ENCODE measurements at places on chromosomes 7 and 10. TPM values are rescaled to one million over a fixed set of nuclear protein-coding genes. Genes with fewer than 3 reads are reported as not detected.

PRLHR gene
- total RNA-seq = not detected

GRCh38 chr7:82167558-82168314 lies 275.8 kb downstream of the CACNA2D1 start:
- DNase-seq = no peak

GRCh38 chr7:13989949-13990305 lies 461 bp upstream of the ETV1 start:
- DNase-seq = no peak

IFRD1 gene
- 45.0 TPM for total RNA-seq

TSPAN13 gene
- total RNA-seq = 2.2 TPM

- DNase-seq = no peak
These were observed 211.7 kb upstream of the MKI67 start for GRCh38 chr10:128337860-128338378.

WIPF3 gene
- not detected for total RNA-seq

DNA sequence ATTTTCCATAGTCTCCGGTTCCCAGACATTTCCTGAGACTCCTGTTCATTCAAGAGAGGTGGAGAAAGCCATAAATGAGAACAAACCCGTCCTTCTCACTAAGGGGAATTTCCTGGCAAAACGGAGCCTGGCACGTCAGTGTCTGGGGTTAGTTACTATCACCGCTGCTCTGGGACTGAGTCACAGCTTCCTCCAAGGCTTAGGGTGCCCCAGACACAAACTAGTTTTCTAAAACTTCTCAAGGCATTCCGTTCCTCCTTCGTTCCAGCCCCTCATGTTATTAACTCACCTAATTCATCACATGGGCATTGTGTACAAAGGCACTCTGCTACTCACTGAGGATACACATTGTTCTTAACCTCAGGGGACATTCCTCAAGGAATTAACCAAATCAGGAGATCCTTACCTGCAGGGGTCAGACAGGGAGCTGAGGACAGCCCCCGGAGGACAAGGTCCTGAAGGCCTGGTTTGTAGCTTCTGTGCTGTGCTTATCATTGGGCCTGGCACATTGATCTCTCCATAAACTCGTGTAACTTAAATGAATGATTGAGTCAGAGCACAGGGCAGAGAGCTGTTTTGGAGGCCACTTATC lies 103.0 kb upstream of the KLF6 start:
- DNase-seq = no peak

Data from SJCRH30 (cell line).